ENCODE measurements at places on chromosomes 6 and 20.

- peak; percentile 18 for DNase-seq
These were observed 1.1 kb downstream of the EIF2S2 start for GRCh38 chr20:34110745-34111641.

- DNase-seq: no peak
These were observed 11.3 kb downstream of the GINS1 start for GRCh38 chr20:25418776-25419175.

DNA sequence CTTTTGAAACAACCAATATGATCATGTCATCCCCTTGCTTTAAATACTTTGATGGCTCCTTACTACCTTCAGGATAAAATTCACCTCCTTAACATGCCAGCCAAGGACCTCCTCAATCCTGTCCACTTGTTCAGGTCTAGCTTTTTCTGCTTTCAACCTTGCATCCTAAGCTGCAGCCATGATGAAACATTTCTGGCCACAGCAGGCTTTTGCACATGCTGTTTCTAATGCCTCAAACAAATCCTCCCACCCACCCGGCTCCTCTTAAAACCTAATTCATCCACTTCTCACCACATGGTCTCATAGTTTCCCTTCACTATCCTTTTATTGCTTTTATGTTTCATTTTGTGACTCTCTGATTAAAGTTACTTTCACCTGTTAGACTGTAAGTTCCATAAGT, 124.6 kb downstream of the MYB start:
- no peak for DNase-seq

- no peak for DNase-seq
These were observed 94.4 kb upstream of the CD93 start for GRCh38 chr20:23180451-23180921.

- DNase-seq: no peak
These were observed 53.5 kb downstream of the RALGAPA2 start for GRCh38 chr20:20658871-20659431.

GRCh38 chr6:37862430-37862829, 42.9 kb downstream of the ZFAND3 start:
- no peak for DNase-seq

DNA sequence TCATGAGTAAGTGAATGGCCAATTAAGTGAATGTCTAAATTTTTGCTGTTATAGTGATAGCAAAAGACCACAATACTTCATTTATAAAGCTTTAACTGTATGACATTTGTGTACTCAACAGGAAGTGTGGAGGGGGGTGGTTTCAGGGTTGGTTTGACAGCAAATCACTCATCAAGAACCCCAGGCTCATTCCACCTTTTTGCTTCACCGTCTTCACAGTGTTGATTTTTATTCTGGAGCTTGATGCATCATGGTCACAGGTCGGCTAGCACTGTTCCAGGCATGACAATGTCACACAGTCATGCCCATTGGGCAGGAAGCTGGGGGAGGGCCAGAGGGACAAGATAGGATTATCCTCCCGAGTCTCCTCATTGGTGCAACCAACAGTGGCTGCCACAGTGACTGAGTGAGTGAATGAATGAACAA, 75.0 kb downstream of the MDGA1 start:
- peak; percentile 56 for DNase-seq
